ENCODE measurements at places on chromosomes 12 and 14.
A peak's percentile ranks its signal among the peaks of the same experiment; 100 is the strongest.

DNA sequence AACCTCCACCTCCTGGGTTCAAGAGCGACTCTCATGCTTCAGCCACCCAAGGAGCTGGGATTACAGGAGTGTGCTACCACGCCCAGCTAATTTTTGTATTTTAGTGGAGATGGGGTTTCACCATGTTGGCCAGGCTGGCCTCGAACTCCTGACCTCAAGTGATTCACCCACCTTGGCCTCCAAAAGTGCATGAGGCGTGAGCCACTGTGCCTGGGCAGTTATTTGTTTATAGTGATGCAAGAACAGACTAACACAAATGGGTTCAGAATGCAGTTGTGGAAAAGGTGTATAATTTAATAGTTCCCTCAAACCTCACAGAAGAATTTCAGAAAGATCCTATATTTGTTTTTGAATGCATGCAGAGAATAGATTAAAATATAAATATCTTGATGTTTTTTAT is 447.1 kb downstream of the ZFP36L1 start:
- DNase-seq: no peak

DNA sequence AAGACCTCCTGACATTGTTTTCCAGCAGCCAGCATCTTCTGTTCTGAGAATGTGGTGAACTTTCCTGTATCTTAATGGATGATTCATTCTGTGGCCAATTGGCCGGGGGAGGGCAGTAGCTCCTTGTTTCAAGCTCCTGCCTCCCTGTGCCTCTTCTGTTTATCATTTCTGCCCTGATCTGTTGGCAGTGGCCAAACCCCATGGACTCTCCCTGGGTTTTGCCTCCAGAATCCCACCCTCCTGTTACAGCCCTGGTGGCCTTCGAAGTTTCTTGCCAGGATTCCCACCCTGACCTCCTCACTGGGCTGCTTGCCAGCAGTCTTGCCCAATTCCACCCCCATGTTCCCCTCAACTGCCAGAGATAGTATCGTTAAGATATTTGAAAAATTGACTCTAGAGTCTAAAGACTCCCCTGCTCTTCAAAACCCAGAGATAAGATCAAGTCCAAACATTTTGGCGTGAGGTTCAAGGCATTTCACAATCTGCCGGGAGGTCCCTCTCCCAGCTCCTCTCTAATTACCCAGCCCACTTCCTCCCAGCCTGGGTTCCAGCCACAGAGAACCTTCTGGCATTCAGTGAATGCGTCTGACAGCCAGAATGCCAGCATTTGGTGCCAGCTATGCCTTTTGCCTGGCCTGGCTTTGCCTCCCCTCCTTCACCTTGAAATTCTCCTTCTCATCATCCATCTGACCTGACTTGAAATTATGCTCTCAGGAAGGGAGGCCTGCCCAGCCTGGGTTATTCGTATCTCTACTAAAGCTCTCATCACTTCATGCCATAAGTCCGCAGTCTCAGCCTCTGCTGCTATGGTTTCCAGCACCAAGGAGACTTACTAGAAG is 37.7 kb upstream of the TXNRD1 start:
- peak; percentile 46 for DNase-seq

DNA sequence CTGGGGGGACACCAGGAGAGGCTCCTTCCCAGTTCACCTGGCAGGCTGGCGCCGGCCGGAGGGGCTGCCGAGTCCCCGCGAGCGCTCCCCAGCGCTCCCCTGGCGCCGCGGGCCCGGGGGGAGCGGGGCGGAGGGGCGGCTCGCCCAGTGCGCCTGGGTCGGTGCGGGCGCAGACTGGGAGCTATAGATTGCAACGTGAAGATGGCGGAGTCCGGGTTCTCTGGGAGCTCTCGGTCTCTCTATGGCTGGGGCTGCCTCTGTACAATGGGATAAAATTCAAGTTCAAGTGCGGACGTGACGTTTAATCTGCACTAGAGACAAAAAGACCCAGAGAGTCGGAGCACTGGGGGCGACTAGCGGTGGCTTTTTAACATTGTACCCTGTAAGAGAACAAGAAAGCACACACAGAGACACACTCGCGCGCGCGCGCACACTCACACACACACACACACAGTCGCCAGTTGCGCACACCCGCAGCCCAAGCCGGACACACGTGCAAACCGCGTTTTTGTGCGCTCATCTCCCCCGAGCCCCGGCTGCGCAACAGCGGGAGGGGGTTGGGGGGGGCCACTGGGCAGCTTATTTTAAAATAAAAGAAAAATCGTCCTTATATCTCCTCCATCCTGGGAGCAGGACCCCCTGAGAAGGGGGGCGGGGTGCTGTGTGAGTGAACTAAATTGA is at the start of gene BCL11B:
Gene BCL11B, minus strand, starts transcription at position 247 of the 681 bp plus-strand sequence. CDS start 979 bp downstream, outside the sequence.
- DNase-seq: no peak

GRCh38 chr12:3086211-3086610 is 9.0 kb downstream of the TSPAN9 start:
- DNase-seq: no peak

DNA sequence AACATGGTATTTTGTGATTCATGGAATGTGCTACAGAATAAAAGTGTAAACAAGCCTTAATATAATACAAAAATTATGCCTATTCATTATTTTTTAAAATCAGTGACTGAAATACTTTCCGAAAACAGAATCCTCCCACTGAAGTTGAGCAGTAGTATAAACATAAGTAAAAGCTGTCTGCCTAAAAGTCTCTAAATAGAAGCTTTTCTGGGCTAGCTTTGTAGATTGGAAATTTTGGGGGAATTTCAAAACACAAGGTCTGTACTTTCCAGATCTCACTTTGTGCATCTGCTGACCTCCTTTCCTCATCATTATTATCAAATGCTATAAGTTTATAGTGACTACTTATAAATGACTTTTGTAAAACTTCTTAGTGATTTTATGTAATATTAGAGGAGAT is 80.4 kb upstream of the TRHDE start:
- DNase-seq: no peak

DNA sequence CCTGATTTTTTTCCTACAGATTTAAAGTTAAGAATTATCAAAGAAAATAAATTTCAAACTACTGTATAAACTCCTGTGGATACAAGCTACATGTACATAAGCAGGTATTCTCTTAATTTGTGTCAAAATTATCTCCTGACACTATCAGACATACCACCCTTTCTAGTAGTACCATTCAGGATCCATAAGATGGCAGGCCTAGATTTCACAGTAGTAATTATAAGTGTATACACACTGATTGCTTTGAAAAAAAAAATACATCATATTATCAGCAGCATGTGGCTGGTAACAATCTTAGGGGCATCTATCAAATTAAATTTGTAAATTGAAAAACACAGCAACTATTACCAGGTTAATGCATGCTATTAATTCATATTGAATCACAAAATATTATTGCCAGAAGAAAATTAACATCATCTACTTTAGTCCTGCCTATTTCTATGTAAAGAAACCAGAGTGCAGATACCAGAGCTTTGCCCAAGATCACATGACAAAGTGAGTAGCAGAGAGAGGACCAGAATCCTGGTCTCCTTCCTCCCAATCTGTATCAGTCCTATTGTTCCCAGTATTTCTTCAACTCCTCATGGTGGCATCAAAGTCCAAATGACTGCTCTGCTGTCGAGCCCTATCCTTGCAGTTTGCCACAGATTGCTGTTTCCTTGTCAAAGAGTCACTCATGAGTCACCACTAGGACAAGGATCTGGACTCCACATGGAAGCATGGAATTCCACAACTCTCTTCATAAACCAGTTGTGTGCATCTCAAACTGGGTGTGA is 27.7 kb upstream of the CALM1 start:
- DNase-seq: no peak

GRCh38 chr12:30774599-30774998 is 19.8 kb upstream of the CAPRIN2 start:
- DNase-seq: no peak

DNA sequence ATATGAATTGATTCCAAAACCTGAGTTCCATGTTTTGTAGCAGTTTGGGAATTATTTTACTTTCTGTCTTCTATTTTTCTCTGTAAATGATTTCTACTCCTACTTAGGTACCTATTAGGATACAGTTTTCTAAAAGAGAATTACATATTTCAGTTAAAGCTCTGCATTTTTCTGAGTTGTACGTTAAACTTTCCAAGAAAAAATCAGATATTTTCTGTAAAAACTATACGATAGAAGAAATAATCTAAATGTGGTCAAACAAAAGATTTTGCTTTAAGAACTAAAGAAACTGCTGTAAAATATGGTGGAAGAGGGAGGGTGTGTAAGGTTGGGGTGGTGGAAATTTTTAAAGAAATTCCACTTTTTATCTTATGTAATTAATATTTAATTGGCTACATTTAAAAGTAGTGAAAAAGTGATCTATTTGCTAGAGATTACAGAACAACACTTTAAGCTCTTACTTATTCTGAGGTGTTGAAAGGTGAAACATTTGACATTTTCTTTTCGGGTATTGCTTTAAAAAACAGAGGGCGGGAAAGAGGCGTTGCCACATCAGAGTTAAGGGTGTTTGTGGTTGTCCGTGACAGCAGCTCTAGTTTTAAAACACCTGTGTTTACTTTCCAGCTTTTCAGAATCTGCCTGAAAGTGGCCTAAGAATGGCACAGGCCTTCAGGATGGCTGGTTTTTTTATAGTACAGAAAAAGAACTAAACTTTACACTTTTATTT is 187.3 kb downstream of the MIPOL1 start:
- DNase-seq: no peak
